ENCODE measurements at places on chromosomes 2 and 18.

DNA sequence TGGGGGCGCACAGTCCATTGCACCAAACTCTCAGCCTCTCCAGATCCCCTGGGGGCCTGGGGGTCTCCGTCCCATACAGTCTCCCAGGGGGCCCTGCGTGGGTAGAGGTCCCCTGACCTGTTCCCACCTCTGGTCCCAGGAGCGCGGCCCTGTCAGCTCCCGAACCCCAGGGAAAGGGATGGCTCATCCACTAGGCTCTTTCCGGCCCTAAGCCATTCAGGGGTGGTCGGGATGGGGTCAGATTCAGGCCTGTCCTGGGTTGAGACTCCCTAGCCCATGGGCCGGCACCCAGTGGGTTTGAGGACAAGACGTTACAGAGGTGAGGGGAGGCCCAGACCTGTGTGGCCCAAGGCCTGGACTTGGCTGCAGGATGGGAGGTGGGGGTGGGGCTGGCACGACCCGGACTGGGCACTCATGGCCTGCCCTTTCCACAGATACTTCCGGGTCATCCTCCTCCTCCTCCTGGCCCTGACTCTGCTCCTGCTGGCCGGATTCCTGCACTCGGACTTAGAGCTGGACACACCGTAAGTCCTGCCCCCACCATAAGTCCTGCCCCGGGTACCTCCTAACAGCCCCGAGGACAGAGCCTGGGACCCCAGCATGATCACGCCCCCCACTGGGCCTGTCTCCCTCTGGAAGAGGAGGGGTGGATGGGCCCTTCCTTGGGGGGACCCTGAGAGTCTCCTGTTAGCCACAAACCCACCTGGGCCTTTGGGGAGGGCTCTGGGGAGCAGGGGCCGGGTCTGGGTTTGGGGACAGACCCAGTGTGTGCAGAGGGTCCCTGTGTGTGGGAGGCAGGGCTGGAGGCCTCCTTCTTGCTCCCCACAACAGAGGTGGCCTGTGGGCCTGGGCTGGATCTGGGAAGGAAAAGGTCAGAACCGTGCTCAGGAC is 10.1 kb upstream of the NEU4 start:
- DNase-seq, result no peak

GRCh38 chr2:220043990-220044335 is 416.5 kb downstream of the SLC4A3 start:
- no peak for DNase-seq

- no peak for DNase-seq
Measured at GRCh38 chr2:184685999-184686841, 87.9 kb downstream of the ZNF804A start.

GRCh38 chr2:219619235-219619634 is 8.2 kb upstream of the SLC4A3 start:
- no peak for DNase-seq

DNA sequence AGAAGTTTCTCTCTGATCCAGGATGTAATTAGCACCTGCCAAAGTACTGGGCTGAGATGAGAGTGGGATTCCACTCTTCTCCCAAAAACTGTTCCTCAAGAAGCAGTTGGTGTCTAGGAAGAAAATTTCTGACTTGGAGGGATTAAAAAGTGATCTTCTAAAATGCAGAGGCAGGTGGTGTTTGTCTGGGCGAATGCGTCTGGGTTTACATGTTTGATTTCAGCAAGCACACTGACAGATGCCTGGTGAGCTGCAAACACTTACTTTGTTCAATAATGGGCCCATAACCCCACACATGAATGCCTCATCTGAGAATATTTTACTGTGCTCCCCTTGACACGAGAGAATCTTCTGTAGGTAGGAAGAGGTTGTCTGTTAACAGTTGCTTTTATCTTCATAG is 24.3 kb upstream of the KCNF1 start:
- no peak for DNase-seq

GRCh38 chr18:27771571-27771970 is 405.4 kb downstream of the CDH2 start:
- no peak for DNase-seq

DNA sequence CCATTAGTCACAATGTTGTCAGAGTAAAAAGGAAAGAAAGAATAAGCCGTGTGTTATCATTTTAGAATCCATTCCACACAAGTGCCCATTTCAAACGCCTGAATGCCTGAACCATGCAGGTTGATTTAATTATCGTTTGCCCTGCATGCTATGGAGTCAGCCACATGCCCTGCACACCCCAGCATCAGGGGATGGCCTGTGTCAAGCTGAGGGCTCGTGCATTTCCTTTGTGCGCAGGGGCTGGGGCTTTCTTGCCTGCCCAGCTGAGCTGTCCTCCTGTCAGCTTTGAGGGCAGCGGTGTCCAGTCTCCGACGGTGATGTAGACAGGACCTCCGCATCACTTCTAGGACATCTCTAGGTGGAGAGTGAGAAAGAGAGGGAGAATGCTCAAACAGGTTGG is 200.4 kb downstream of the TSN start:
- no peak for DNase-seq

DNA sequence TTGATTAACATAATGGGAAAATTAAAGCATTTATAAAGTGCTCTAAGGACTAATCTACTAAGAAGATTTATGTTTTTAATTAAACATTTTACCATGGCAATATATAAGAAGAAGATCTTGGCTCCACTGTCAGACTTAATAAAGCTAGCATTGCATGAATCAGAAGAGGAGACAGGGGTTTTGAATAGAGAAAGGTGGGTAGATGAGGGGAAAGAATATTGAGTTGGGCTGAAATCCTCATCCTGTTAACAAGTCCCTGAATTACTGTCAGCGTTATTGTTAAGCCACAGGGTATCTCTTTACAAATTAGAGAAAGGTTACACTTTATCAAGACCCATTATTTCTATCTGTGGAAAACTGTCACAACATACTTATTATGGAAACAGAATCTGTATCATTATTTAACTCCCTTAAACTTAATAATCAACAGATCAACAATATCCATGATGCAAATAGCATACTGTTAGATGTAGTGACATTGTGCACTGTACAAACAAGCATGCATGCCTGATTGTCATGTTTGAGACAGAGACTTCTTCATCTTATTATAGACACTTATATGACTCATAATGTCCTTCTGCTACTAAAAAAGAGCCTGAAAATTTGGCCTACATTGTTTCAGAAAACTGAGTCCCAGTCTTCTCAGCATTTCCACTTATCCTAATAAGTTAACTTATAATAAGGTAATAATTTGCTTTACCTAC is 304.1 kb downstream of the NRXN1 start:
- no peak for DNase-seq

DNA sequence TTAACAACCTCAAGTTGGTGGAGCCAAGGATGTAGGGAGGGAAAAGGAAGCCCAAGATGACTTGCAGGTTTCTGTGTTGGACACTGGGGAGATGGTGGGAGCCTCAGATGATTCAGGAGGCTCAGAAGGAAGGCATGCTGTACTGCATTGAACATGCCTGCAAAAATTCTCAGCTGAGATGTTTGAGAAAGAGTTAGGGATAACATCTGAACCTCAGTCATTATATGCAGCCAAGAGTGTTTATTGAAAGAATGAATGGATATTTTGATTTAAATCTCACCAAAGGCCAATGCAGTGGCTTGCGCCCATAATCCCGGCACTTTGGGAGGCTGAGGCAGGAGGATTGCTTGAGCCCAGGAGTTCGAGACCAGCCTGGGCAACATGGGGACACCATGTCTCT is 243.0 kb downstream of the MYCN start:
- DNase-seq, result no peak

DNA sequence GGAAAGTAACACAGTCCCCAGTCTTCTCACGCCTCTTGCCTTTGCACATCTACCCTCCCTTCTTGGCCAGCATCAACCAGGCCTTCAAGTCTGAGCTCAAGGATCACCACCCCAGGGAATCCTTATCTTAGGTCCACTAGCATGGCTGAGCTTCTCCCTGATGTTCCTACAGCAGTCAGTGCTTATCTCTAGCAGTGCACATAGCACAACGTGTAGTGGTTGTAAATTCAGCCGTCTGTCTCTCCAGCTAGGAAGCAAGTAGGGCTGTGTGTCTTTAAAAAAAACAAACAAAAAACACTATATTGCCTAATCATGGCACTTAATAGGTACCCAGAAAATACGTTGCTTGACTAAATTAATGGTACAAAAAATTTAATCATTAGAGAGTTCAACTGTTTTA is 29.2 kb downstream of the KCNG3 start:
- no peak for DNase-seq

DNA sequence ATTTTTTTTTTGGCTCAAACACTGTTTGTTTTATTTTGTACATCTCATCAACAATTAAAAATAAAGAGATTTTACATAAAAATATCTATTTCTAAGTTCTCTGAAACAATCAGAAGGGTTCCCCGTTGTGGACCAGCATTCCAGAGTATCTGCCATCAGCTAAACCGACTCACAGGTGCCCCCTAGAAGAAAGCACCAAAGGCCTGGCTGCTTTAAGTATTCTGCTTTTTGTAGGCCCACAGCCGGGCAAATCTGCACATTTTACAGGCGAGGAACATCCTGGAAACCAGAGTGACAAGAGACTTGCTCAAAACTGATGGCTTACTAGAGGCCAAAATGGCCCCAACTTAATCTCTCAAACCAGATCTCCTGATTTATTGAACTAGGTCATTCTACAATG is 82.2 kb upstream of the SETBP1 start:
- DNase-seq, result no peak

GRCh38 chr18:70289351-70290312 is 787 bp downstream of the SOCS6 start:
- no peak for DNase-seq

GRCh38 chr2:231794383-231794782 is 8.1 kb downstream of the COPS7B start:
- DNase-seq, result no peak

DNA sequence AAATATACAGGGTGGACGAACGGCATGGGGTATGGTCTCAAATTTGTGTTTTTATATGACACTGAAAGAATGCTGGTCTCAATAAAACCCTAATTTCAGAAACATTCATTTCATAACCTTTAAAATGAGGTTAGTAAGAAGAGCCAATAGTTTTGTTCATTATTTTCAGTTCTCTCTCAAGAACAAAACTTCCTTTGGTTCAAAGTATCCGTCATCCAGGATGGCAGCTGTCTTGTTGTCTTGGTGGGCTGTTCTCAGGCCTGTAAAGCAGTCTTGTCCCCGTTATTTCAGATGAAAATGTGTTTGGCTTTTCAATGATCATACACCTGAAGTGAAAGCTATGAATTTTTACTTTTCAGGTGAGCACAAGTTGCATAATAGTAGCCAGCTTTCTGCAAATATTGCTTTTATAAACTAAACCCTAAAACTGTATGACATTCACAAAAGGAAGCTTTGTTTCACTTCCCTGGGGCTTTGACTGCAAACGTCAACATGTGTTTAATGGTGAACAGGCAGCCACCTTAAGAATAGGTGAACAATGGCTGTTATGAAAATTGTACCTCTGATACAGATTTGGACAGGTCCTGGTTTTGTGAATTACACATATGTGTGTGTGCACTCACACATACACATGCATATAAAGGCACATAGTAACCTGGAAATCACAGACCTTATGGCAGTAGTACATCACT is 2.6 kb downstream of the IL18RAP start:
- no peak for DNase-seq

DNA sequence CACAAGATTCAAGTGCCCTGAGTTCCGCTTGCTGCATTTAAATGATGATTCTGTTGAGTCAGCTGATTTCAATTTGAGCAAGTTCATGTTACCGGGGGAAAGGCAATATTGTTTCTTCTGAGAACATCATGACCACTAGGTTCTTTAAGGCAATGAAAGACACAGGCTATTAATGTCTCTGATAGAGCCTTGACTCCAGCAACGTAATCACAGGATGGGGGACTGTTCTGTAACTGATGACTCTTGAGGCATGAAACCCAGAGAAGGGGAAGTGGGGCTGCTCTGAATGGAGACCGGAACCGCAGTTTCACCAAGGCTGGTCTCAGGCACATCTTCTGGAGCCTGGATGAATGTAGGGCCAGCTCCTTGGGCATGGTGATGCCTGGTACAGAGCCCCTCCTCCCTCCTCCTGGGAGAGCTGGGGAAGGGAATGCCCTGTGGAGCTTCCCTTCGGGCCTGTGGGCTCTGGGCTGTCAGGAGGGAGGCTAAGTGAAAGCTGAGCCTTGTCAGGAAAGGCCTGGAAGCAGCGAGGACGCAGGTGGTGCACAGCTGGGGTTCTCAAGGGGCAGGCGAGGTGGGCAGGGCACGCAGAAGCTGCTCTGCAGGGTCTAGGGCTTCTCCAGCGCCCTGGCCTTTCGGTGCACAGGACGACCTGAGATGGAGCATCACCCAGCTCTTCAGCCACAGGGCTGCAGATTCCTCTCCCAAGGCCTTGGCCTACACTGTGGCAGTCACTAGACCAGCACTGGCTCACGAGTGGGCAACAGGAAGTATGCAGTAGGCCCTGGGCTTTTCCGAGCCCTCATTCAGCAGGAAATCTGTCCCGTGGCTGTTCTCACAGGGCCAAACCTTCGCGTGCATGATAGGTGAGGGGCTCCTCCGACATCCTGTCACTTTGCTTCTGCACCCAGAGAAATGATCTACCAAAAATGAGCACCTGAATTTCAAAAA is 36.6 kb upstream of the PRLH start:
- DNase-seq, result no peak

GRCh38 chr2:127376257-127376656 is 11.5 kb downstream of the MAP3K2 start:
- no peak for DNase-seq

- DNase-seq, result peak; percentile 21
Measured at GRCh38 chr2:28296243-28296642, 96.4 kb upstream of the FOSL2 start.

GRCh38 chr18:45619062-45619825 is 4.0 kb downstream of the SLC14A2 start:
- no peak for DNase-seq

DNA sequence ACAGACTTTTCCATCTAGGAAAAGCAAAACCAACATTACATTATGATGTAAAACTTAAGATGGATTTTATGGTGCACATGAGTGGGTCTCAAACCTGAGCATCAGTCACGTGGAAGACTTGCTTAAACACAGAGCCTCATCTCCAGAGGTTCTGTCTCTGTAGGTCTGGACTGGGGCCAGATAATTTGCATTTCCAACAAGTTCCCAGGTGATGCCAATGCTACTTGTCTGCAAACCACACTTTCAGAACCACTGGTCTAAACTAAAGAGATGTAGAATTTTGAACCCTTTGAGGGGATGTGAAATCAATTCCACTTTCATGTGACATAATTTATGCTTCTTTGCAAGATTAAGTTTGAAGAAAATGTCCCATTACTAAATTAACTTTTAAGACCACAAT is 522.8 kb downstream of the MBD2 start:
- no peak for DNase-seq

DNA sequence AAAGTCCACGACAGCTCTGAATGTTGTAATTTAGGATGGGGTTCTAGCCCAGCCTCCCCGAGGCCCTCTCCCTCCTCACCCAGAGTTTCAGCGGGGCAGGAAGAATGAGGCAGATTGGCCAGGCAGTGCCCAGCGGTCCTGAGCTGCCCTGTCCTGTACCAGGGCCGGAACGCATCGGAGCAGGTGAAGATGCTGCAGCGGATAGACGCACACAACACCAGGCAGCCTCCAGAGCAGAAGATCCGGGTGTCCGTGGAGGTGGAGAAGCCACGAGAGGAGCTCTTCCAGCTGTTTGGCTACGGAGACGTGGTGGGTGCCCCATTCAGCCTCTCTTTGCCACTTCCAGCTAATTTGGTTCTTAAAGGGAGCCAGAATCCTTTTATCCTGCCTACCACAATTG is 10.8 kb downstream of the KHK start:
- no peak for DNase-seq

- no peak for DNase-seq
Measured at GRCh38 chr18:9712130-9712577, 4.1 kb downstream of the RAB31 start.
